Osteoblast (primary cell): ENCODE measurements at places on chromosomes 6 and 20.

DNA sequence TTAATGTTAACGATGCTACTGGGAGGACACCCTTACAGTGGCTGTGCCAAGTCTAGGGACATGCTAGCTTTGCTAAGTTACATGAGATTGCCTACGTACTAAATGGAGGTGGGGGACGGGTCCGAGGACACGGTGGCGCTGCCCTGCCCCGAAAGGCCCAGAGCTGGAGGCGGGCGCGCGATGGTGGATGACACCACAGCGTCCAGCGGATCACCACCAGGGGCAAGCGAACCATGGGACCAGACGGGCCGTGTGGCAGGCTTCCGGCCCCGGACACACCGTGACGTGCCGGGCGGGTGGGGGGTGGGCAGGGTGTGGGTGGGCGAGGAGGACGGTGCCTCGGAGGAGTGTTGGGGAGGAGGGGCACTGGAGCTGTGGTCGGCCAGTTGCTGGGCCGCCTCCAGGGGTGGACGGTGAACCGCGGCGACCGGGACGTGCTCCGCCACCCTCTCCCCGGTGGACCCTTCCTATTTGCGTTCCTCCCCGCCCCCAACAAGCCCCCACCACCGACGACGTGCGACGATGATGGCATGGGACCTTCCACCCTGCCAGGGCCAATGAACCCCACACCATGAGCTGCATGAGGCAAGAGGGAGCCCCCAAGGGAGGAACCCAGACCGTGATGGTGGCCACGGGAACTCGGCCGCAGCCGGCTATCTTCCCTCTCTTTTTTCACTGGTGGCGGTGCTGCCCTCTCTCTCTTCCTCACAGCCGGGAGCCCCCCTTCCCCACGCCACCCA lies 773.3 kb upstream of the DEFB115 start:
- peak; percentile 29 for DNase-seq

GRCh38 chr20:48720256-48720985 lies 107.4 kb downstream of the PREX1 start:
- peak; percentile 55 for DNase-seq

GRCh38 chr6:47733879-47734558 lies 35.6 kb downstream of the ADGRF4 start:
- DNase-seq = no peak

GRCh38 chr20:48141660-48142515 lies 356.6 kb upstream of the SULF2 start:
- no peak for DNase-seq

- DNase-seq = no peak
These were observed 110.3 kb downstream of the COL19A1 start for GRCh38 chr6:69976591-69977090.

DNA sequence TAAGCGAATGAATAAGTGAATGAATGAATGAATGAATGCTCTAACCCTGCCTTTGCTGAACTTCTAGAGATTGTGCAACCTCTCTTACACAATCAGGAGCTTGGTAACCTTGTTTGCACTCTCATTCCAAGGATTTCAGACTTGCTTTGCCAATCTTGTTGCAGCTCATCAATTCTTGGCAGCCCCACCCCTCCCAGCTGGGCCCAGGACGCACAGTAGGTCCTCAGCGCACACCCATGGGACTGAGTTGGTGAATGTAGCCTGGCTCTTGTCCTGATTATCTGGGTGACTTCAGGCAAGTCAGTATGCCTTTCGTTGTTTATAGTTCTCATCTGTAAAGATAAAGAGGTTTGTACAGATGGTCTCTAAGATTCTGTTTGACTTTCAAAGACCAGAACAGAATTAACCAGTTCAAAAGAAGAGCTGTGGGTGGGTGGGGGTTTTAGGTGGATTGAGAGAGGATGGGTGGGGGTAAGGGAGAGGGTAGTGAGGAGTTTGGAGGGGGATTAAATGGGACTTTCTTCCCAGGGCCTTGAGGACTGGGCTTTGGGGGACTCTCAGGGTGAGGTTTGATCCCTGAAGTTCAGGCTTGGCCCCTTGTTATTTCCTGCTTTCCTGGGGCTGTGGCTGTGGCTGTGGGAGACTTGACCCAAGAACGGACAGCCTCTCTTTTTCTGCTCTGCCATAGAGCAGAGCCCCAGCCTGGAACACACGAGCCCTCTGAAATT lies 33.2 kb downstream of the VEGFA start:
- no peak for DNase-seq

DNA sequence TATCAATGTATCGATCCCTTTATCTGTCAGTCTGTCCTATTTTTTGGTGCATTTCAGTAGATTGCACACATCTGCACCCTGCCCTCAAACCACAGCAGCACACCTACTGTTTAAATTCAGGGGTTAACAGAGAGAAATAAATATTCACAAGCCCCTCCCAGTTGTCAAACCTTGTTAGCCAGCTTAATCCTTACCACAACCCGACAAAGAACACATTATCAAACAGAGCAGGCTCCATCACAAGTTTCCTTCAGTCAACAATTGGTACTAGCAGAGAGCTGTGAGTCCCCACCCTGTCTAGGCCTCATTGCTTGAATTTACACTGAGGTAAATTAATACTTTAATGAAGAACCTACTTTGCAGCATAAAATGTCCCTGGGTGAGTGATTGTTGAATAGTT lies 249.8 kb downstream of the FNDC1 start:
- no peak for DNase-seq

- no peak for DNase-seq
These were observed 27.2 kb upstream of the CNKSR3 start for GRCh38 chr6:154537511-154538325.

DNA sequence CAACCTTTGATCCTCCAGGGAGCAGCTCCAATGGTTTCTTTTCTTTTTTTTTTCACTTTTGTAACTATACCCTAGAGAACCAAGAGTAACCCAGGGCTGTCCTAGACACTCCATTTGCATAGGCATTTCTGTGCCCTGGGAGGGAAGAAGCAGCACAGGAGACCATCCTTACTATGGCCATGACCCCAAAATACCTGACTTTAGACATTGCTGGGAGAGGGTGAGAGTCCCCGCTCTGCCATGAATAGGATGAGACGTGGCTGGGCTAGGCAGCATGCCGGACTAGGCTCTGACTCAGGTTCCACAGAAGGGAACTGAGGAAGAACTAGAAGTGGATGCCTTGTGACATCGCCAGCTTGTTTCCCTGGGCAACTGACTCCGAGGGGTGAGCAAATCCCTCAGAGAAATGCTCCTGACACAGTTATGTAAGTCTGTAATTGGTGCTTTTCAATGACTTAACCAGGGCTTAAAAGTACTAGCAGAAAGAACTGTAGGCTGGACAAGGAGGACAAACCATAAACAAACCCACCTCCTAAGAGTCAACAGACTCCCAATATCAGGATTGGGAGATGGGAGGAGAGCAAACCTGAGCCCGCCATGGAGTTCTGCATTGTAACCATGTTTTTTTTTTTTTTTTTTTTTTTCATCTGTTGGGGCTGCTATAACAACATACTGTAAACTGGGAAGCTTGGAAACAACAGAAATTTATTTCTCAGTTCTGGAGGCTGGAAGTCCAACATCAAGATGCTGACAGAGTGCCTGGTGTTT lies 910 bp upstream of the ADTRP start:
- peak; percentile 65 for DNase-seq

GRCh38 chr6:69696273-69696672 lies 100.5 kb downstream of the LMBRD1 start:
- DNase-seq = no peak

DNA sequence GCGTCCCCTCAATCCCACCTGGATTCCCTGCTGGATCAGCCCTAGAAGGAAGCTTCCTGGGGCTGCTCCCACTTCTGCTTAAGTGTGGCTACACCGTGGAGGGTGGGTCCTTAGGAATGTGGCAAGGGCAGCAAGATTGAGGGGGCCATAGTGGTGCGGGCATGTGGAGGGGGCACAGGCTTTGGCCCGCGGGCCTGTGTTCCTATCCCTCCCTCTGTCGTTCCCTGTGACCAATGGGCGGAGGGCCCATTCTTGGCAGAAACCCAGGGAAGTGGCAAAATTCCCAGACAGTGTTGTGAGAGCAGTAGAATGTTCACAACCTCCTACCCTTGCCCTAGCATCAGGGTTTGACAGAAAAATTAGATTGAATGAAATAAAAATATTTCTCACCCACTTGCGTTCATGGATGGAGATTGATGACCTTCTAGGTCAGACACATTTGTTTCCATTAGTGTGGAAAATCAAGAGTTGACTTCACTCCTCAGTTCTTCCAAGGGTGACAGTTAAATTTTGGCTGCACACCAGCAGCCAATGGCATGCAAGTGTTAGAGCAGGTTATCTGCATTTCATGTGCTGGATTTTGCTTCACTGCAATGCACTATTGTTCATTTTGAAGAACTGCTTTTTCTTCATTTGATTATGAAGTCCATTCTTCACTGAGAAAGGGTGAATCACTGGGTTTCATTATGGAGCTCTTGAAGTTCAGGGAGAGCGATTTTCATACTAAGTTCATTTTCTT lies 49.3 kb upstream of the AHI1 start:
- no peak for DNase-seq

- DNase-seq = peak; percentile 93
These were observed 109.6 kb upstream of the RPS6KA2 start for GRCh38 chr6:166736634-166737033.

DNA sequence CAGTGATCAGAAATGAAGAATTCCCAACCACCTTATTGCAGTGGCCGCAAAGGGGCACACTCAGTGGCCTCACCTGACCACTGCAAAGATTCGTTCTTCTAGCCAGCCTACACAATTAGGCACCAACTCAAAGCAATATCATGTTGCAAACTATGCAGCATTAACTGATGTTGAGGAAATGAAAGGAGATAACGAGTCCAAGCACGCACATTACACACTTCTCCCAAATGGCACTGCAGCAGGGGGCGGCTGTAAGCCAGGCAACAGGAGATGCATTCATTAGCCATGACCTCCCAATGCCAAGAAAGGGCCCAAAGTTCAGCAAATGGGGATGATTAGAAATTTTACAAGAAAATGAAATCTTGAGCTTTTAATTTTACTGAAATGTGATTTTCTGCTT lies 39.3 kb downstream of the ATXN1 start:
- DNase-seq = no peak

DNA sequence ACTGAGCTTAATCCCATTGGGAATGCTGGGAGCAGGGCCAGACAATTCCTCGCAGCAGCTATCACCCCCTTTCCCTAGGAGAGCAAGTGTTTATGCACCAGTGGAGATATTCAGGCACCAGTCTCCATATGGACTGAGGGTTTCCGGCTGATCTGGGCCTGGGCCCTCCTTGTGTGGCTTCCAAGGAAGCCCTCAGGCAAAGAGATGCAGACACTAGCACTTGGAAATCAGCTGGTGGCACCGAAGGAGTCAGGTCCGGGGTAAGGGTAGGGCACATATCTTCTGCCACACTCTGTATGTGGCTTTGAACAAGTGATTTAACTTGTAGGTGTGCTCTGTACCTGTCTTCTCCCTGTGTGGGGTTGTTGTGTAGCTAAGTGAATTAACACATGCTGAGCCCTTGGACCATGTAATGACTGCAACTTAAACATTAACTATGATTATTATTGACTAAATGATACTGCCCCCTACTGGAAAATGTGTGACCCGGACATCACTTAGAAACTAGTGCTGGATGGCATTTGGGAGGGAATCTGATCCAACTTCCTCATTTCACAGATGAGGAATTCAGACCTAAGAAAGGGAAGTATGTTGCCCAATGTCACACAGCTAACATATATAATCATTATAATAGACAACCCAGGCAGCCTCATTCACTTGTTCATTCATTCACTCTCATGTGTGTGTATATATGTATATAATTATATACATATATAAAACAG lies 19.3 kb upstream of the WFDC2 start:
- DNase-seq = no peak

DNA sequence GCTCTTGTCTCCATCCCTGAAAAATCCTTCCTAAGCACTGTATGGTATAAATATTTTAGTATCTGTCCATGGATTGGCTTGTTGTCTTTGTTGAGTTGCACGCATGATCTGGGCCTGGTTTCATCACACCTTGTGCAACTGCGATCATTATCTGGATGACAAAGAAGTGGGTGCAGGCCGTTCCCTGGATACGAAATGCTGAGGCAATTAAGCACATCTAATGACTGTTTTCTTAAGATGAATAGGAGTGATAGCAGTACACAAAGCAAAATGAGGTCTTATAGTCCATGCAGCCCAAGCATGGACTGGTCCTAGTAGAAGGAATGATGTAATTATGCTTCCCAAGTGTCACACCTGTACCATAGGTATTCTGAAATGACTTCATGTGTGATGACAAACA lies 47.8 kb downstream of the SLC35D3 start:
- DNase-seq = no peak

GRCh38 chr20:4006640-4007039 lies 8.7 kb downstream of the RNF24 start:
- no peak for DNase-seq

- DNase-seq = no peak
These were observed 243.9 kb downstream of the DLL1 start for GRCh38 chr6:170046791-170047626.

DNA sequence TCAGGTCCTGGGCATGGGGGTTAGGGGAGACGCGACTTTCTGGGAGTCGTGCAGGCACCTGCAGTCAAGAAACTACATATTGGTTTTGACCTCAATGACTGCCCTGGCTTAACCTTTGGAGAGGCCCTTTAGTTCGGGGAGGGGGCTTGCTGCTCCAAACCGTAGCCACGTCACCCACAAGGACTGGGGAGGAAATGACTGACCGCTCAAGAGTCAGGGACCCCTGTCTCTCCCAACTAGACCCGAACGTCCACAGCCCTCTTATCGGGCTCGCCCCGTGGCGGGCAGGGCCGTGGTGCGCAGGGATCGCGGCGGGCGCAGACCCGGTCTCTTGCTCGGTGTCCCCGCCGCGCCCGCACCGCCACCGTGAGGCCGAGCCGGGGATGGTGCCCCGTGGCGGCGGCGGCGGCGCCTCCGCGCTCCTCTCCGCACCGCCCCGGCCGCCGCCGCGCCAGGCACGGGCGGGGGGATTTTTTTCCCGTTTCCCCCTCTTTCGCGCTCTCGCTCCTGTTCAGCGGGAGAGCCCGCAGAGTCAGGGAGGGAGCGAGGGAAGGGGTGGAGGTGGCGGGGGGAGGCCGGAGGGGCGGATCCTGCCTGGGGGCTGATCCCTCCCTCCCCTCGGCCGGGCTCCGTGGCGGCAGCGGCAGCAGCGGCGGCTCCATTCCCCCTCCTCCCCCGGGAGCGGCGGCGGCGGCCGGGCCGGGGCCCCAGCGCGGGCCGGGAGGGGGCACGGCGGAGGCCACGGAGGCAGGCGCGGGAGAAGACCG lies at the start of gene BRPF3:
BRPF3 (plus strand) TSS at position 632 of the 767 bp plus-strand sequence. CDS start 3,579 bp downstream, outside the sequence.
- peak; percentile 98 for DNase-seq

DNA sequence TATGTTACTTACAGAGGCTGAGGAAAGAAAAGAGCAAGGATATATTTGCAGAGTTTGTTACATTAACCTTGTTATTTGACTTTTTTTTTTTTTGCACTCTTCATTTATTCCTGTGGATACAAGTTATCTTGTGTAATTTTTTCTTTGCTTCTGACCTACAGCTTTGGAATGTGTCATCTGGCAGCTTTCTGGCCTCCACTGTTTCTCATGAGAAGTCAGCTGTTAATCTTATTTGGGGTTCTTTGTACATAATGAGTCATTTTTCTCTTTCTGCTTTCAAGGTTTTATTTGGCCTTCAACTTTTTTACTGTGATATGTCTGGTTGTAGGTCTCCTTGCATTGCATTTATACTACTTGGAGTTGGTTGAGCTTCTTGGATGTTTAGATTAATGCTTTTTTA lies 333.4 kb downstream of the SMOC2 start:
- no peak for DNase-seq

GRCh38 chr6:20402092-20402341 lies 338 bp downstream of the E2F3 start:
- no peak for DNase-seq
